Activated CD4-positive, alpha-beta memory T cell treated with anti-CD3 and anti-CD28 coated beads, Interleukin-2, amount 10 ng/mL, durations not matched to agents 7 days and 5 days (primary cell): ENCODE measurements at places on chromosomes 12 and 14. TPM values are rescaled to one million over a fixed set of nuclear protein-coding genes. Genes with fewer than 3 reads are reported as not detected.

PIWIL1 gene
- total RNA-seq, result not detected

KLHL33 gene
- 0.05 TPM for total RNA-seq

TULP3 gene
- 8.8 TPM for total RNA-seq

TPH2 gene
- not detected for total RNA-seq

DHRS2 gene
- 1.1 TPM for total RNA-seq

SMCO3 gene
- total RNA-seq, result not detected

TNS2 gene
- 0.83 TPM for total RNA-seq
